ENCODE measurements at places on chromosomes 5 and 9.

DNA sequence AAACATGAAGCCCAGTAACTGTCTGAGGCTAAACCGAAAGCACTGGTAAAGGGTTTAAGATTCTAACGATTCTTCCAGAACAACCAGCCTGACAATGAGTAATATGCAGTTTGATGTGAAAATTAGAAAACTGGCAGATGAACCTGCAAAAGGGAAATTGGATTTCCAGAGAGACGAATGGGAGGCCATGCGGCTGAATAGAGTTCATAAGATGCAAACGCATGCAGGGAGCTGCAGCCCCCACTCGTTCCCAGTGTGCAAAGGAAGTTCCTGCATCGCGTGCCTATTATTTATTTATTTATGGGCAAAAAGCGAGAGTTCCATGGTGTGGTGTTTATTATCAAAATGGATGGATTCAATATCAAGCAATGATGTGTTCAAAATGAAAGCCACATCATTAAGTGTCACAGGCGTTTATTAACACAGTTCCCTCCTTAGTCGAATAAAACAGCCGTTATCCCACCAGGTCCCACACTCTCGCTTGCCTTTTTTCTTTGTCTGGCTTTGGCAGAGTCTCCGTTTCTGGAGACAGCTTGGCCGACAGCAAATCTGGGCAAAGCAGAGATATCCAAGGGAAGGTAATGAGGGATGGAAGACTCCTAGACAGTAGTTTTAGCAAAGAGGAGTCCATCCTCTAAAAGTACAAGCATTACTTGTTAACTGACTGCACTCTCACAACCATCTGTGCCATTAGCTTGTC is 451.4 kb downstream of the KDM4C start:
- no peak for DNase-seq

GRCh38 chr5:6976971-6977370 is 263.7 kb downstream of the TENT4A start:
- no peak for DNase-seq

- DNase-seq, result no peak
Measured at GRCh38 chr9:34999576-34999975, 10.0 kb downstream of the DNAJB5 start.

- DNase-seq, result no peak
Measured at GRCh38 chr5:150123542-150123941, 32.1 kb downstream of the PDGFRB start.

DNA sequence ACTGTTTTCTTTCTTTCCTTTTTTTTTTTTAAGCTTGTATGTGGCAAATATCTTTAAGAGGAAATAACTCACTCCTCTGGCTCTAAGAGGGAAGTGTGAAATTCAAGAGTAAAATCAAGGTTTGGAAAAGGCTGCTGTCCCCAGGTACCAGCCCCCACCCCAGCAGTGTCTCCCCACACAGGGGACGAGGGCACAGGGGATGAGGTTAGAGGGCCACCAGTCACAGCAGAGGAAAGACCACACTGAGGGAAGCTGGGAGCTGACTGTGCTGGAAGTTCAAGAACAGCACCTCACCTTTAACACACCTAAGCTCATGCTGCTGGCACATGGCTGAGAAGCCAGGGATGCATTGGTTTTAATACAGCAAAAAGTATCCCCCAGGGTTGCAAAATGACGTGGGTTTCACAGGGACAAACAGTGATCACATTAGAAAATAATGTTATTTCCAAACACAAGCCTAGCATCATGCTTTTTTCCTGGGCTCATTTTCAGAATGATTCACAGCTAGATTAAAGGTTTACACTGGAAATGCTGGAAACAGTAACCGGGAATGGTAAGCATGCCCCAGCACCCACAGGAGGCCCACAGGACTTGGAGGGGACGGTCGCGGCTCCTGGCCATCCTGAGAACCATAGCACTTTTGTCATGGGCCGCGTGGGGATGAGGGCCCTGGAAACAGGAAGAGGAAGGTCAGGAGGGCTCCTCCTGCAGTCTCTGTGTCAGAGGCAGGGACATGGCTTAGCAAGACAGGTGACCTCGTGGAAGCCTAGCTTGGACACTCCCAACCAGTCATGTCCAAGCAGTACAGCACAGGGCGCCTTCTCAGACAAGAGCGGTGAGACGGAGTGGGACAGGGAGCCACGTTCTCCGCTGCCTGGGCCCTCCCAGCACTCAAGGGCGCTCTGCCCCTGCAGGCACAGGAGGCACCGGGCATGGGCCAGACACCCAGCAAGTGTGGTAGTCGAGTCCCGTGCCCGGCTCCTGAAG is 6.9 kb downstream of the LPCAT1 start:
- no peak for DNase-seq

GRCh38 chr5:74627646-74628279 is 12.8 kb downstream of the ENC1 start:
- no peak for DNase-seq

DNA sequence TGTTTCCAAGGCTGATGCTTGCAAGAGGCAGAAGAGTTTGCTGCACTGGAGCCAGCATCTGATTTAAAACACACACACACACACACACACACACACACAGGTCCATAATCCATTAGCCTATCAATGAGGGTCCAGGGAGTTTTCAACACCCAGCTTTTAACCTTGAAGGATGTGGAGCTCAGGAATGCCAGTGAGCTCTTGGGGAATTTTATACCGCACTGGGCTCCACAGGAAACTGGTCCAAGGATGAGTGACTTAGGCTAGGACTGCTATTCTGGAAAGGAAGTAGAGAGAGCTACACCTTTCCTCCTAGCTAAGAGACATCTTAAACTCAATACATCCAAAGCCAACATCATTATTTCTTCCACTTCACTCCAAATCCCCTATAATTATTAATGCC is 942 bp upstream of the NRG2 start:
- no peak for DNase-seq

GRCh38 chr9:133066181-133066983 is 4.6 kb downstream of the CEL start:
- no peak for DNase-seq

- DNase-seq, result no peak
Measured at GRCh38 chr9:116952436-116952810, 265.3 kb downstream of the TRIM32 start.

DNA sequence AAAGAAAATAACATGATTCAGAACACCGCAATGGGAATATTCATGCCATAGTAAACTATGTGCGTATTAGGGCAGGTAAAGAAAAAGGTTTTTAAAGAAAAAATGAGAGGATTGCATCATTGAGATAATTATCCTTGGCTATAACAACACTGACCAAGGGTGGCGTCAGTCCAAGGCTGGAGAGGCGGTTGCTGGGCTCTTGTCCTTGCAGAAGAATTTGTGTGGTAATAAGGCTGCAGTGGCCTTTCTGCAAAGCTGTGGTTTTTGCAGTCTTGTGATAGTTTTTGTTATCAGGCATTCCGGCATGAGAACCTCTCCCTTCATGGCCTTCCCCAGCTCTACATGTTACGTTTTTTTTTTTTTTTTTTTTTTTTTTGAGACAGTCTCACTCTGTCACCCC is 14.0 kb downstream of the BOD1 start:
- DNase-seq, result no peak

GRCh38 chr9:71741926-71742648 is 26.2 kb downstream of the CEMIP2 start:
- no peak for DNase-seq

DNA sequence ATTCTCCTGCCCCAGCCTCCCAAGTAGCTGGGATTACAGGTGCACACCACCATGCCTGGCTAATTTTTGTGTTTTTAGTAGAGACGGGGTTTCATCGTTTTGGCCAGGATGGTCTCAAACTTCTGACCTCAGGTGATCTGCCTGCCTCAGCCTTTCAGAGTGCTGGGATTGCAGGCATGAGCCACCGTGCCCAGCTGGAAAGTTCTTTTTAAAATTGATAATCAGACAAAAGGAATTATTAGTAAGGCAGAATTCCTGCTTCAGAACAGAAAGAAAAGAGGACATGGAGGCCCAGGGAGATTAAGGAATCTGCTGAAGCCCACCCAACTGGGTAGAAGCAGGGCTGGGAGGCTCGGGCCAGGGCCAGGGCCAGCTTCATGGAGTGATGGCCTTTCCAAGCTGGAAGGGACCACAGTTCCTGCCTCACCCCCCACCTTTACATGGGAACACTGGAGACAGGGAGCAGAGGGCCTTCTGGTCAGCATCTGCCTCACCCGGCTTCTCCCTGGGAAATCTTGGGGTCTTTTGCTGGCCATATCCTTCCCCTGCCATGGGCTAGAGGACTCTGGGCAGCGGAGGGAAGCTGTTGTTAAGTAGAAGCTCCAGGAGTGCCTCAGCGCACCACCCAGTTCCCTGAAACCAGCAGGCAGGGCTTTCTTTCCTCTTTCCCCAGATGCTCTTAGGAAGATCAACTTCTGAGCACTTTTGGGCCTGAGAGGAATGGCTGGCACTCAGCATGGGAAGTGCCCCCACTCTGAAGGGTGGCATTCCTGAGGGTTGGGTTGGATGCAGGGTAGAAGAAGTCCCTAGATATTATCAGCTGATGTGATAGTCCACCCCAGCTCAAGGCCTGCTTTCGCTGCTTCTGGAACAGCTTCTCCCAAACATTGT is 70.1 kb downstream of the RGS3 start:
- no peak for DNase-seq

DNA sequence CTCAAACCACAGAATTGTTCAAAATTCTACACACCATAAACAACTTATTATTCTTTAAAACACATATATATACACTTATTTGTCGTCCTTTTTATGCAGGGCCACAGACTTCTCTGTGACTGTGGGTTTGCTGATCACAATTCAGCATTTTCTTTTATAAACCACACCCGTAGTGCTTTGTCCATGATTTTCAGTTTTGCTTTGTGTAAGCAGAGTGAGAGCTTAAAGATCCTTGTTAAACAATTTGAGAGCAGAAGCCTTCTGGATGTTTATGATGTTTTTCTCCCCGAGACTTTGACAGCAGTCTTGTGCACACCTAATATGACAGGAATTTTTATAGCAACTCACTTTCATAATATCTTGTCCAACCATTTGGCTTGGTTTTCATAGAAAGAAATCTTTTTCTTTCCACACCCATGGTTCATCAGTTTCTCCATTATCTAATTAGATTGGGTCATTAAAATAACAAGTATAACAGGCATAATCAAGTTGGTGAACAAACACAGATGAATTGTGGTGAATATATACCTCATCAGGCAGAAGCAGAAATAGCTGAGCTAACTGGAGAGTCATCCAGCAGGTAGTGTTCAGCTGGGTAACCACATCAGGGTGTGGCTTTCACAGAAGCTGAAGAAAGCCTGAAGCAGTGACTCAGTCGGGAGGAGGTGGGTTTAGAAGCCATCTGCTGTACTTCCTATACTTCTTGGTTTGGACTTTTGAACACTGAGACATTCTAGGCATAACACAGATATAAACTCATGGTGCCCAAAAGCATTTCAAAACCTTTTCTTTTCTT is 232.8 kb downstream of the DOCK8 start:
- peak; percentile 2 for DNase-seq

GRCh38 chr9:127245637-127246164 is 18.9 kb upstream of the GARNL3 start:
- no peak for DNase-seq

DNA sequence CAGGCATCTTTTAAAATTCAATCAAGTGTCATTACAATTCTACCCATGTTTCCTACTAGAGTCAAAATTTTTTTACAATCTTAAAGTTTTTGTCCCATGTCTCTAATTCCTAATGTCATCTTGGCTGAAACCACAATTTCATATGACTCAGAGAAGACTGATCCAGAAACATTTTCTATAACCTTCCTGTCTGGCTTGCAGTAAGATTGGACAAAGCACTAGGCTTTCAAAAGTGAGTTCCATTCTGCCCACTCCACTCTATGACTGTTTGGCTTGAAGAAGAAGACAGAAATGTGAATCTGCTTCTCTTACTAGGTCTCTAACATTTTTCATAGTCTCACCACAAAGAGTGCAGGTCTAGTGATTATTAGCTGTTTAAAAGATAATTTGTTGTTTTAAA is 88.8 kb downstream of the NR3C1 start:
- DNase-seq, result no peak
